Cardiac muscle cell (in vitro differentiated cells and primary cell): ENCODE measurements at places on chromosomes 5 and 9.

DNA sequence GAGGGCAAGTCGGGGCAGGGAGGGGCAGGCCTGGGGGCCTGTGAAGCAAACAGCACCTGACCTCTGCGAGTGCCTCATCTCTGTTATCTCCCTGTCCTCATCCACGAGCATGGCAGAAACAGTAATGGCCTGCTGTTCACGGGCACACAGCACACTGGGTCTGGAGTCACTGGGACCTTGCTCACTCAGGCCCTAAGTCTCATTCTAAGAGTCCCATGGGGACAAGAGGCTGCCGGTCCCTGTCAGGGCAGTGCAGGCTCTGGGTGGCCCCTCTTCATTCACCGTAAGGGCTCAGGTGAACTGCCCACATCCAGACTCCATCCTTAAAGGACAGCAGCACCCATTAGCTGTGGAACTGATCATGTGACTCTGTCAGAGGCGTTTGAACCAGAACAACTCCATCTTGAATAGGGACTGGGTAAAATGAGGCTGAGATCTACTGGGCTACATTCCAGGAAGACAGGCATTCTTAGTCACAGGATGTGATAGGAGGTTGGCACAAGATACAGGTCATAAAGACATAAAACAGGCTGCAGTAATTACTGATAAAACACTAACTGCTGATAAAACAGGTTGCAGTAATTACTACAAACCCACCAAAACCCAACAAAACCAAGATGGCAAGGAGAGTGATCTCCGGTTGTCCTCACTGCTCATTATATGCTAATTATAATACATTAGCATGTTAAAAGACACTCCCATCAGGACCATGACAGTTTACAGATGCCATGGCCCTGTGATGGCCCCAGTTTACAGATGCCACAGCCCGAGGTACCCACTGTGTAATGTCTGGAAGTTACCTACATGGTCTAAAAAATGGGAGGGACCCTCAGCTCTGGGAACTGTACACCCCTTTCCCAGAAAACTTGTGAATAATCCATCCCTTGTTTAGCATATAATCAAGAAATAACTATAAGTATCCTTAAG is 28.7 kb downstream of the BICD2 start:
- no peaks in the 10 kb centered on the region for H3K36me3 ChIP-seq
- peaks cover 11% of the 10 kb centered on the region for H3K4me1 ChIP-seq
- H3K4me3 ChIP-seq: no peak overlapping the region

- H3K36me3 ChIP-seq: no peaks in the 10 kb centered on the region
- no peak overlapping the region for H3K4me3 ChIP-seq
- H3K27ac ChIP-seq: no peak overlapping the region
- DNase-seq: no peak
- no peaks in the 10 kb centered on the region for H3K4me1 ChIP-seq
Measured at GRCh38 chr5:139915266-139915665, 119.7 kb downstream of the PSD2 start.

- peaks cover 3% of the 10 kb centered on the region for H3K4me1 ChIP-seq
- no peaks in the 10 kb centered on the region for H3K27me3 ChIP-seq
- DNase-seq: no peak
- H3K4me3 ChIP-seq: no peak overlapping the region
- no peaks in the 10 kb centered on the region for H3K36me3 ChIP-seq
Measured at GRCh38 chr9:69513141-69513820, 158.9 kb downstream of the APBA1 start.

- DNase-seq: no peak
- H3K27ac ChIP-seq: no peak overlapping the region
- no peak overlapping the region for H3K4me3 ChIP-seq
- H3K4me1 ChIP-seq: peaks cover 4% of the 10 kb centered on the region
- no peaks in the 10 kb centered on the region for H3K36me3 ChIP-seq
Measured at GRCh38 chr9:137411645-137412380, 11.1 kb downstream of the EXD3 start.

- no peak for DNase-seq
- H3K4me1 ChIP-seq: no peaks in the 10 kb centered on the region
- H3K36me3 ChIP-seq: no peaks in the 10 kb centered on the region
- no peak overlapping the region for H3K4me3 ChIP-seq
- H3K27me3 ChIP-seq: no peaks in the 10 kb centered on the region
- H3K27ac ChIP-seq: no peak overlapping the region
Measured at GRCh38 chr9:126450668-126451205, 124.1 kb downstream of the MVB12B start.

- no peak for DNase-seq
- no peaks in the 10 kb centered on the region for H3K36me3 ChIP-seq
- H3K4me1 ChIP-seq: no peaks in the 10 kb centered on the region
Measured at GRCh38 chr5:2960294-2960693, 208.8 kb upstream of the IRX2 start.

DNA sequence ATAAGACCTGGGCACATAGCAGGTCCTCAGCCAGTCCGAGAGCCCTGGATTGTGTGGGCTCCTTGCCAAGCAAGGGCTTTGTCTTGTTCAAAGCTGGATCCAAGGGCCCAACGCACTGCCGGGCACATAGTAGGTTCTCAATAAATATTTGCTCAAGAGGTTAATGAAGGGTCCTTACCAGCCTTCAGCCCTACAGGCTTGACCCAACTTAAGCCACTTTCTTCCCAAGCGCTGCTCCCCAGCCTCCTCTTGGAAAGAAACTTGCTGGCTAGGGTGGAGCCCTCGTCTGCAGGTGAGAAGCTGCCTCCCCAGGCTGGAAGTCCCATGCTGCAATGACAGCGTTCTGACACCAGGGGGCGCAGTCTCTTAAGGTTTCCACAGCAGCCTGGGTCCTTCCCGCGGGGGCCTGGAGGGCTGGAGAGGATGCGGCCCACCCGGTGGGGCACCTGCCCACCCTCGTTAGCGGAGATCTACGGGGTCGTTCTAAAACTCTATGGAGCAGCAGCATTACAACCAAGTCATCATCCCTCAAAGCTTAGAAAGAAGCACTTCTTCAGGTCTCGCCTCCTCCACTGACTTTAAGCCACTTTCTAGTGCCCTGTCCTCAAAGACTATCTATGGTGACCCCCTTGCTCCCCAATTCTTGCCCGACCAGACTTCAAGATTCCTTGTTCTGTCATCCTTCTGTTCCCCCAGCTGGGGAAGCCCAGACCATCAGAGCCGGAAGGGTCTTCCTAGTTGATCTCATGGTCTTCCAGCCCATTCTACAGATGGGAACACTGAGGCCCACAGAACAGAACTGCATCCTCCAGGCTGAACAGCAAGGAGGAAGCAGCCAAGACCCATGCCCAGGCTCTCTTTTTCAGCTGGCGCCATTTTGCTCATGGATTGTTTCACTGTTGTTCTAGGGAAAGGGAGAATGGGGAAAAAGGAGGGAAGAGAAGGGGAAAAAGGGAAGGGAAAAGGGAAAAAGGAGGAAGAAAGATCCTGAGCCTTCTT is 115.4 kb downstream of the LHX2 start:
- H3K4me3 ChIP-seq: no peak overlapping the region
- no peaks in the 10 kb centered on the region for H3K4me1 ChIP-seq
- DNase-seq: peak; percentile 79

DNA sequence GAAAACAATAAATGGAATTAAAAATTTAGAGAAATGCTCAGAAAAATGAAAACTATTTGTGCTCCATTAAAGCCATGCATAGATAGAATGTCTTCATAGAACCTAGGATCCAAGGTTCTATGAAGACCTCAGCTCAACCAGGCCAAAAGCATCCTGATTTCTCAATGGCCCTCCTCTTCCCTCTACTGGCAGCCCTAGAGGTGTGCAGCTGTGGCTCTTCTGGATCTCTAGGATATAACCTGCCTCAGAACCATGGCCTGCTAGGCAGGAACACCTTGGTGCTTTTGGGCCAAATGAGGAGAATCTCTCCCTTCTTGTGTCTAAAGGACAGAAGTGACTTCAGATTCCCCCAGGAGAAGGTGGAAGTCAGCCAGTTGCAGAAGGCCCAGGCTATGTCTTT is 15.1 kb downstream of the IFNA1 start:
- H3K36me3 ChIP-seq: no peaks in the 10 kb centered on the region
- DNase-seq: peak; percentile 39
- H3K4me1 ChIP-seq: no peaks in the 10 kb centered on the region
- no peaks in the 10 kb centered on the region for H3K27me3 ChIP-seq
- no peak overlapping the region for H3K27ac ChIP-seq
- H3K4me3 ChIP-seq: no peak overlapping the region

GRCh38 chr9:88922091-88922490 is 69.2 kb upstream of the S1PR3 start:
- H3K27ac ChIP-seq: no peak overlapping the region

DNA sequence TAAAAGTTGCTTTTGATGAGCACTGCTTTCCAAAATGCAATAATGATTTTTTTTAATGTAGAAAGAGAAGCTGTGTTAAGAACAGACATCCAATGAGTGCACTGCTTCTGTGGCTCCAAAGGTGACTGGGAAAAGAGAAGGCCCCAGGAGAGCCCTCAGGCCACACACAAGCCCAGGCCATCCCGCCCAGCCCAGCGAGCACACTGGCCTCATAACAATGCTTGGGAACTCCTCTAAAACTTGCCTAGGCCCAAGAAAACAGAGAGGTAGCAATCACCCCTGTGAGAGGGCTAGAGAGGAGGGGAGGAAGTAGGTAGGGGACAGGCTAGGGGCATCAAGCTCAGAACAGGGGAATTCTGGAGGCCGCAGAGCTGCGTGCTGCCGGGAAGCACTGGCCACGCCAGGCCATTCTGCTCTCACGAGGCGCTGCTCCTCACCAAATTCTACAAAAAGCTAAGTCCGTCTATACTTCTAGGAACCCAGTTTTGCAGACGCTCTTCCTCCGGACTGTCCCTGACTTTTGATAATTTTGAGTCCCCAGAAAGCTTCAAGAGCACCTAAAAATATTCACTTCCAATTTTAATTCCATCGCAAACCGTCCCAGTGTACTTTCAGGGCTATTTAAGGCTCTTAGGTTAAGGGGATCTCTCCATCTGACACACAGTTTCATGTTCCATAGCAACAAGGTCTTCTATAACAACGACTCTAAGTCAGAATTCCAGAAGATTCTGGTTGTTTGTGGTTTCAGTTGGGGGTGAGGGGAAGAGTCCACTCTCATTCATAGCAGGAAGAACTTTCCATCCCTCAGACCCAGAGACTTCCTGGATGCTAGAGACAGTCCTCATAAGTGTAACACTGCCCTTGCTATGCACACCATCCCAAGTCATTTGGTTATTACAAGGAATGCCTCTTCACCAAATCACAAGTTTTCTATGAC is 51.0 kb downstream of the HABP4 start:
- peak overlapping the region; percentile 81 for H3K27ac ChIP-seq
- no peak for DNase-seq
- H3K4me3 ChIP-seq: no peak overlapping the region
- H3K36me3 ChIP-seq: no peaks in the 10 kb centered on the region
- no peaks in the 10 kb centered on the region for H3K27me3 ChIP-seq
- H3K4me1 ChIP-seq: peaks cover 42% of the 10 kb centered on the region

DNA sequence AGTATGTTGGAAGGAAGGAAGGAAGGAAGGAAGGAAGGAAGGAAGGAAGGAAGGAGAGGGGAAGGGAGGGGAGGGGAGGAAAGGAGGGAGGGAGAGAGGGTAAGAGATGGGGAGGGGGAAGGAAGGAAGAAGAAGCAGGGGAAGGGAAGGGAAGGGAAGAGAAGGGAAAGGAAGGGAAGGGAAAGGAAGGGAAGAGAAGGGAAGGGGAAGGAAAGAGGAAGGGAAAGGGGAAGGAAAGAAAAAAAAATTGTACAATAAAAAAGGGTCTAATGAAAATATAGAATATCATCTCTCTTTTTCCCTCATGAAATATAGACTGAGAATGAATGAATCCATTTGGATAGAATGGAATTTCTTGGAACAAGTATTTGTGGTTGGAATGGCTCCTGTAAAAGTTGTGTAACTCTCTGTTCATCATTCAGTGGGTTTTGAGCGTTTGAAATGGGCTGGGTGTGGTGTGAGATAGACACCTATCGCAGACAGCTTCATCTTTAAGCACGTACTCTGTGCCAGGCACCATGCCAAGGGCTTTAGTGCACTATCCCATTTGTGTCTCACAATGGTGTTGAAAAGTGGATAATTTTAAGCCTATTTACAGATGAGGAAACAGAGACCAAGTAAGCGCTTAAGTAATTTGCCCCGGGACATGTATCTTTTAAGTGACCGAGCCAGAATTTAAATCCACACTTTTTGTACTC is 11.6 kb upstream of the PAPPA start:
- peaks cover 5% of the 10 kb centered on the region for H3K27me3 ChIP-seq
- peak; percentile 76 for DNase-seq
- no peak overlapping the region for H3K4me3 ChIP-seq

DNA sequence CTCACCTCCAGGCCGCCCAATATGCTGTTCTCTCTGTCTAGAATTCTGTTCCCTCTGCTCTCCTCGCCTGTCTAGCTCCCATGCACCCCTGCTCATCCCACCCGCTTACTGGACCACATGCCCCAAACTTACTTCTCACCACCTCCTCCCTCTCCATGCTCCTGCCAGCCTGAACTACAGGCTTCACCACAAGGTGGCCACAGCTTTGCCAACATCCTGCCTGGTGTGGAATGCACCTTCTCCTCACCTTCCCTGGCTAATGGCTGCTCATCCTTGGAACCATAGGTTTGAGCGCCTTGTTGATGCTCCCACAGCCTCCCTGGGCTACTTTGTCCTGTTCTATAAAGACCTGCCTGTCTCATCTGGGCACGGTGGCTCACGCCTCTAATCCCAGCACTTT is 9.6 kb downstream of the LAMC3 start:
- no peak for DNase-seq
- H3K4me3 ChIP-seq: no peak overlapping the region
- H3K36me3 ChIP-seq: no peaks in the 10 kb centered on the region
- H3K27ac ChIP-seq: no peak overlapping the region
- no peaks in the 10 kb centered on the region for H3K27me3 ChIP-seq
- H3K4me1 ChIP-seq: no peaks in the 10 kb centered on the region

GRCh38 chr9:86458191-86458855 is 104.1 kb upstream of the TUT7 start:
- no peaks in the 10 kb centered on the region for H3K27me3 ChIP-seq
- H3K27ac ChIP-seq: no peak overlapping the region
- H3K4me3 ChIP-seq: no peak overlapping the region
- no peak for DNase-seq
- peaks cover 6% of the 10 kb centered on the region for H3K4me1 ChIP-seq

DNA sequence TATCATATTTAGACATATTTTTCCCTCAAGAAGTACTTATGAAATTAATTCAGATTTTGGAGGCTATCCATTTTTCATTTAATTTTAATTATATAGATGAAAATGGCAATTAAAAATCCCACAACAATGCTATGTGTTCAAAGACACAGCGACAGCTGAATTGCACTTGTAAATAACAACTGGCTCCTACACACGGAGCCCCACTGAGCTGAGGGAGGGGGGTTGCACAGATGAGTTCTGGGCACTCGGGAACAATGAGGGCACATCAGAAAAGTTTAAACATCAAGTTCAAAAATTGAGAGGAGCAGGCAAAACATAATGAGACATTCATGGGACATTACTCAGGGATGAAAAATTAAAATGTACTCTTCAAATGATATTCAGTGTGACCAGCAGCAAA is 104.9 kb downstream of the MARCHF3 start:
- no peak overlapping the region for H3K27ac ChIP-seq
- peaks cover 24% of the 10 kb centered on the region for H3K4me1 ChIP-seq
- no peaks in the 10 kb centered on the region for H3K27me3 ChIP-seq
- no peak overlapping the region for H3K4me3 ChIP-seq
